ENCODE measurements at places on chromosomes 2 and 18.

DNA sequence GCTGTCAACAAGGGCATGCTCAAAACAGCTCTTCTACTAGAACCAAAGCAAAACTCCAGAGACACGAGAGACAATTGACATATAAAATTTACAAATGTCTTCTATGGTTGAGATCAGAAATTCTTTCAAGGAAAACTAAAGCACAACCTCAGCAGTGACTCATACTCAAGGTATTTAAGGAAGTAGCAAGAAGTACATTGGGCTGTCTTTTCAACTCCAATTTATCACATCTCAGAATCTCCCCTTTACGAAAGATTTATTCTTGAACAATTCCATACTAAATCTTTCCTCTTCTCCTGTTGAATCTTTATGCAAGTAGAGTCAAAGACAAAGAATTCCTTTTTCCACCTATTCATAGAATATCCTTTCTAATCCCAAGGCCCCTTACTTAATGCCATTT is 324.0 kb downstream of the IRS1 start:
- no peak for DNase-seq

DNA sequence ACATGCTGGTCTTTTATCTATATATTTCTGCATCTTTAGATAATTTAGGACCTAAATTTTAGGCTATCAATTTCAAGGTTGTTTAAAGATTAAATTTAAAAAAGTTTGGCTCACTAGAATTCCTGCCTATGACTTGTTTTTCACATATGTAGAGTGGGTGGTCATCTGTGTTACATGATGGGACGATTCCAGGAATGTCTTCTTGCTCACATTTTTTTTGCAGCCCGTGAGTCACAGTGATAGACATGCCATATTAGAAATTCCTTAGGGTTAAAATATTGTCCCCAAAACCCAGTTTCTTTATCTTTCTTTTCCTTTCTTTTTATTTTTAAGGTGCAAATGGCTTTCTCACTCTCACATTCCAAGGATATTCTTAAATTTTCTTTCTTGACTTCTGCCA is 652.0 kb downstream of the PLCL1 start:
- DNase-seq = no peak

DNA sequence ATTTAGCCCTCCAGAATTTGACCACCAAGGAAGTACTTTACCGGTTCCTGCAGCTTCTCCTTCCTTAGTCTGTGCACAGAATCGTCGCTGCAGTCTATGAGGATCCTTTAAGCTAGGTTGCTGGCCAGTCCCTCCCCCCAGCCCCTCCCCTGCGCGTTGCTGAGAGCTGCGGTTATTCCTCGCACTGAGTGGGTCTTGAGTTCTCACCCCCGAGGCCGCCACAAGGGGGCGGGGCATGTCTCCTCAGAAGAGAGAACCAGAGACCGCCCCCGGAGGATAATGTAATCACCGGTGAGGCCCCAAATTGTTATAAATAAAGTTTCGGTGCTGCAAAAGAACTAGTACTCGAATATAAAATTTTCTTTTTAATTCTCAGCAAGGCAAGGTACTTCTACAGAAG is 1184.9 kb upstream of the CDH2 start:
- no peak for DNase-seq

- DNase-seq = no peak
These were observed 39.1 kb upstream of the GALNT3 start for GRCh38 chr2:165833156-165833555.

DNA sequence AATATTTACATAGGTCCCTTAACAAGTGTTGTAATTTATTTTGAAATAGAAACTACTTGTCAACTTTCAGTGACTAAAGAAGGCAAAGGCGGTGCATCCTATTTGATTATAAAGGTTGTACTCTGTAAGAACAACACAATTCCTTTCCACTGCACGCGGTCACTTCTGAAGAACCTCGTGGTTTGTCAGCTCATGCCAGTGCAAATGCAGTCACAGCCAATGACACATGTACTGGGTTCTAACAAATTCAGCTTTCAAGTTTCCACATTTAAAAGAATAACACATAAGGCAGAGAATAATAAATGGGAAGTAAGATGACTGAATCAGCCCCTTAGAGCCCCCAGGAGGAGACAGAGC is 39.7 kb downstream of the CYB5A start:
- no peak for DNase-seq

- no peak for DNase-seq
These were observed 140.5 kb upstream of the PELI1 start for GRCh38 chr2:64284751-64285150.

DNA sequence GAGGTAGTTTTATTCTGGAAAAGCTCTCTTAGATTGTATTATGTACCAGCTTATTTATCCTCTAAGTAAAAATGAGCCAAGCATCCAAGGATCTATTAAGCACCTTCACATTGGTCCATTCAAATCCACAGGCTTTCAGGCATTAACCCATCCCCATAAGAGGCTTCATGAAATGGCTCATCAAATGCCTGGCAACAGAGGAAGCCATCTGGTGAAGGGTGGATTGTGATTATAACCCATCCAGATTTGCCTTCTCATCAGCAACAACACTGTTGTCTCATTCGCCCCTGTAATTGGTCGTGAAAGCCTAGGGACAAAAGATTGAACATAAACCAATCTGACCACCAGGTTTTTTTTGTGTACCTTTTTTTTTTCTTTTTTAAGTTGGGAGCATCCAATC is 134.3 kb upstream of the TACR1 start:
- no peak for DNase-seq

- no peak for DNase-seq
These were observed 37.1 kb downstream of the MYO3B start for GRCh38 chr2:170215021-170215420.

DNA sequence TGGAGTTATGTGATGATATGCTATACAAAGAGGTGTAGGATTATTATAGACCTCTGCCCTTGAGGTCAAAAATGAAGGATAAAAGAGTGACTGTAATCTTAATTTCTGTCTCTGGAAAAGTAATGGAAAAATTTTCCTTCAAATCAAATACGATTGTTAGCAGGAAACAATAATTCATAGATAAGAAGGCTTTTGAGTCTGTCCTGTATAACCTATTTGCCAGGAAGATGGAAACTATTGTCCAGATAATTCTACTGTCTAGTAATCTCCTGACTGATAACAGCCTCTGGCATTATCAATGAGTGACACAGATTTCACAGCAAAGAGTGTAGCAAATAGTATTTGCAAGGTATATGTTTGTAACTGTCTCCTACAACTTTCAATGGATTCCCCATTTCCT is 307.8 kb downstream of the MTX2 start:
- no peak for DNase-seq

- no peak for DNase-seq
These were observed 125.0 kb downstream of the NFATC1 start for GRCh38 chr18:79520478-79521390.

- no peak for DNase-seq
These were observed 279.5 kb upstream of the EPHA4 start for GRCh38 chr2:221851531-221852045.

GRCh38 chr18:47737198-47737830 is 193.1 kb downstream of the SMAD2 start:
- DNase-seq = no peak

DNA sequence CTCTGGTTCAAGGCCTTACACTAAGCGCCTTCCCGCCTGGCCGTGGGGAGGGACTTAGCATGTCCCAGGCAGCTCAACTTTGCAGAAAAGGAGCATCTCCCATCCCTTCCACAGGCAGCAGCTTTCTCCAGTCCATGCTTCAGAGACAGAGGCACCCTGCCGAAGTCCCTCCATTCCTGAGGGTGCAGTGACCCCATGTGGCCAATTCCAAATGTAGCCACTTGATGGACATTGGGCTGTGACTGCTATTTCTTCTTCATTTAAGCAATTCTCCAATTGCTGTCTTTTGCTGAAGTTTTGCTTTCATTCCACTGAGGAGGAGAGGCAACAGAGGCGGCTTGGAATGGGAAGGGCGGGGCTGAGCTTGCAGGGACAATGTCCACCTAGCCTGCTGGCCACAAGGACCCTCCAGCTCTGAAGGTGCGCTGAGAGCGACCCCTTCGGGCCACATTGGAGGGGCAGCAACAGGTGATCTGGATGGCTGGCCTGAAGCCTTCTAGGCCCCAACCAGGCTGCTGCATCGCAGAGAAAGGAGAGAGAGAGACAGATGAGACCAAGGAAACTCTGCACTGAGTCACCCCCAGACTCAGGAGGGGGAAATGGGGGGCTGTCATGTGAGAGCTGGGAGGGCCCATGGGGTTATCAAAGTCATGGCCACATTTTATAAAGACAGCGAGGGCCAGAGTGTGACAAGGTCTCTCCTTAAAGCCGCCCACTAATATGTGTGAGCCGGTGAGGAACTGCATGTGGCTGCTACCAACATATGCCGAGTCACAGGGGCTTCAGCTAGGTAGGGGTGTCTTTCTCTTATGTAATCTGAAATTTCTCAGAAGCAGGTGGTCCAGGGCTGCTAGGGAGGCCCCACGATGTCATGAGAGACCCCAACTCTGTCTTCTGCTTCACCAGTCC is 61.3 kb downstream of the LONRF2 start:
- no peak for DNase-seq

- DNase-seq = no peak
These were observed 168.3 kb downstream of the MAP2 start for GRCh38 chr2:209592106-209592505.

DNA sequence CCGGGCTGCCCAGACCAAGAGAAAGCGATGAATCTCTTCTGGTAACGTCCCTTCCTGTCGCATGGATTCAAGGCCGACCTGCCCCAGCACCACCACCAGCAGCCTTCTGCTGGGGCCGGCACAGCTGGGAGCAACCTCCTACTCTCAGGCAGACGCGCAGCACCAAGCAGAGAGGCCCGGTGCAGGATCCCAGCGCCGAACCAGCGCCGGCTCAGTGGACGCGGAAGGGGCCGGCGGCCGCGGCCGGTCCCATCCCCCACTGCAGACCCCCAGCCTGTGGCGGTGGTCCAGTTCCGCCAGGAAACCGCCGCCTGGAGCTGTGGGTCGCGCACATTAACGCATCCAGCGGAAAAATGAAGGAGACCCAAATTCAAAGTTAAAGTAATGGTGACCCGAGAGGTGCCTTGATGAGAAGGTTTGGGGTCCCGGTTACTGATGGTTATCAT is 525 bp upstream of the MAL start:
- no peak for DNase-seq

DNA sequence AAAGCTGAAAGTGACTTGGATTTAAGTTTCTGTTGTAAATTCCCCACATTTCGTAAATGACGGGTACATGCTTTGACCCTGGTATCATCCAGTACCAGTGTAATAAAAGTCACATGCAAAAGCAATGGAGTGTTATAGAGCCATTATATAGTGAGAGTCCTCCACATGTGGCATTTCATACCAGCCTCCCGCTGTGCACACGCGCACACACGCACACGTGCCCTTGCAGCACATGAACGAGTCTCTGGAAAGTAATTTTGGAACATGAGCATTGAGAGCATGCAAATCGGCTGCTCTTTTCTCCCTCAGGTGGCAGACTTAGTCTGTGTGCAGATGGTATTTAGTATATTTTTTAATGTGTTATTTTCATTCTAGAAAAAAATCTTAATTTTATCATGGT is 198.1 kb downstream of the ZNF407 start:
- no peak for DNase-seq

- DNase-seq = no peak
These were observed 56.8 kb downstream of the ATOH8 start for GRCh38 chr2:85810371-85811179.

DNA sequence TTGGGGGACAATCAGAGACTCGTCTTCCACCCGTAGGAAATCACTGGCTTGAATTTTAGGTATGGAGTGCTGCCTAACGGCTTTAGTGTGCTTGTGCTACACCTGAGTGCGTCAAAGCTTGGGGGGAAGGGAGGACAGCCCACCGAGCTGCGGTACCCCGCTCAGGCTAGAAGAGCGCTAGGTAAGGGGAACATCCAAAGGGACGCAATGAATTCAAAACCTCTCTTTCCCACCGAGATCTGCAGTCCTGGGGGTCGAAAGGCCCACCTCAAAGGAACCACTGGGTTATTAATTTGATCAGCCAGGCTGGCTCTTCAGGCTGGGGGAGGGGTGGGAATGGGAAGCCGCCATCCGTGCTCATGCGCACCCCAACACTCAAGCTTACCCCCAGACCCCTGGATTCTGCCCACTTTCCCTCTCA is 2.7 kb downstream of the EPHA4 start:
- DNase-seq = no peak

GRCh38 chr18:4453567-4453873 is 1.6 kb downstream of the DLGAP1 start:
- no peak for DNase-seq

GRCh38 chr2:55761526-55761925 is 67.9 kb upstream of the PNPT1 start:
- DNase-seq = no peak
